ENCODE measurements at places on chromosomes 4 and X.

- no peak for DNase-seq
Measured at GRCh38 chr4:118398226-118399090, 45.7 kb upstream of the PRSS12 start.

GRCh38 chrX:121802881-121803412, 755.5 kb downstream of the GLUD2 start:
- DNase-seq = no peak

- DNase-seq = no peak
Measured at GRCh38 chr4:83922402-83922801, 386.5 kb downstream of the GPAT3 start.

- DNase-seq = no peak
Measured at GRCh38 chrX:79182616-79183015, 38.1 kb downstream of the GPR174 start.

DNA sequence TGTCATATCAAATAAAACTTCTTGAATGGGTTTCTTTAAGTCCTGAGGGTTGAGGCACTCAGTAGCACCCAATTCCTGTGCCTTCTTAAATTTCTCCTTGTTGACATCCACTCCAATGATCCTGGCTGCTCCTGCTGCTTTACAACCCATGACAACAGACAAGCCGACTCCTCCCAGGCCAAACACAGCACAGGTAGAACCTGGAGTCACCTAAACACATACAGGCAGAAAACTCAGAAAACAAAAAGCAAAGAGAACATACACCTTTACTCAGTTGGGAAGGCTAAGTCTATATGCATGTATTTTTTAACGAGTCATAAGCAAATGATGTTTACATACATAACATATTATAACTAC, 10.3 kb downstream of the ADH6 start:
- DNase-seq = no peak

GRCh38 chr4:37982736-37983135, 22.5 kb downstream of the PTTG2 start:
- DNase-seq = no peak

DNA sequence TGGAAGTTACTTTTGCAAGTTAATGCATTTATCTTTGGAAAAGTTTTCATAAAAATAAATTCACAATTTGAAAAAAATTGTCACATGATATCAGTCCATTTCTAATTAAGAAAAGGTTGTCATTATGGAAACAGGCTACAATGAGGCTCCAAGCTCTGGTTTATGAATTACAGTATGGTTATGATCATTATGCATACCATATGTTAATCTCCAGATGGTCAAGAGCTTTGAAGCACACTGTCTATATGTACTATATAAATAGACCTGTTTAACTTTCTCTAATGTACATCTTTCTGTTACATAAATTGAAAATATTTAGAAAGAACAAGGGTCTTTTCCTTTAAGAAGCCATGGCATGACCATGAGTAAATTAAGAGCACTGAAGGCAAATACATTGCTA, 2338.8 kb downstream of the PCDH7 start:
- no peak for DNase-seq

- no peak for DNase-seq
Measured at GRCh38 chr4:30719454-30720020, 632 bp upstream of the PCDH7 start.

DNA sequence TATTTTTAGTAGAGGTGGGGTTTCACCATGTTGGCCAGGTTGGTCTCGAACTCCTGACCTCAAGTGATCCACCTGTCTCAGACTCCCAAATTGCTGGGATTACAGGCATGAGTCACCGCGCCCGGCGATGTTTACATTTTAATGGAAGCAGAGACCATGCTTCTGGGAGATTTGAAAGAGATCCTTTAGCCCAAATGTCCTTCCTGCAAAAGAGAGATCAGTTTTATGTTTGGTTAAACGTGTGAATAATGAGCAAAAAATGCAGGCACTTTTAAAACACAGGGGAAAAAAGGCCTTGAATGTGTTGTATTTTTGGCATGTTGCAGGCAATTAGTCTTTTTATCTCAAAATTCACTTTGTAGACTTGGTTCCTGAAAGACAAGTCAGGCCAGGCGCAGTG, 95.8 kb upstream of the ELOVL6 start:
- DNase-seq = no peak

DNA sequence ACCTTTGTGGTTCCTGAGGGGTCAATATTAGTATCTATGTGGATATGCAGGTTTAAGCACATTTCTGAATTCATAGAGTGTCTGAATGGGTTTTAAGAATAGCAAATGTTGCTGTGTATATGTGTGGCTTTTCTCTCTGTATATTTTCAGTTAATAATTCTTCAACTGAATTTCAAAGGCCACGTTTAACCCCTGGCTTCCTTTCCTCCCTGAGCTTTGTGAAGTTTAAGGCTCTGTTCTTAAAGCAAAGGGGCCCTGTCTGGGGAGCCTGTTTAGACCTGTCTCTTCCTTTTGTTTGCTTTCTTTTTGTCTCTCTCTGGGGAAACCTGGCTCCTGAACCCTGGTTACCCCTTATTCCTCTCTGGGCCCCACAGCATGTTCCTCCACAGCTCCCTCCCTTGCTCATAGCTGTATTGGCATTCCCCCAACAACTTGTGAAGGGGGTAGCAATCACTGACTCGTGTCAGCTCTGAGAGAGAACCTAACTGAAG, 139.1 kb downstream of the COL4A6 start:
- no peak for DNase-seq

- DNase-seq = no peak
Measured at GRCh38 chrX:126825566-126826193, 6.2 kb downstream of the PRR32 start.

- DNase-seq = no peak
Measured at GRCh38 chr4:142707401-142707800, 138.7 kb downstream of the INPP4B start.

DNA sequence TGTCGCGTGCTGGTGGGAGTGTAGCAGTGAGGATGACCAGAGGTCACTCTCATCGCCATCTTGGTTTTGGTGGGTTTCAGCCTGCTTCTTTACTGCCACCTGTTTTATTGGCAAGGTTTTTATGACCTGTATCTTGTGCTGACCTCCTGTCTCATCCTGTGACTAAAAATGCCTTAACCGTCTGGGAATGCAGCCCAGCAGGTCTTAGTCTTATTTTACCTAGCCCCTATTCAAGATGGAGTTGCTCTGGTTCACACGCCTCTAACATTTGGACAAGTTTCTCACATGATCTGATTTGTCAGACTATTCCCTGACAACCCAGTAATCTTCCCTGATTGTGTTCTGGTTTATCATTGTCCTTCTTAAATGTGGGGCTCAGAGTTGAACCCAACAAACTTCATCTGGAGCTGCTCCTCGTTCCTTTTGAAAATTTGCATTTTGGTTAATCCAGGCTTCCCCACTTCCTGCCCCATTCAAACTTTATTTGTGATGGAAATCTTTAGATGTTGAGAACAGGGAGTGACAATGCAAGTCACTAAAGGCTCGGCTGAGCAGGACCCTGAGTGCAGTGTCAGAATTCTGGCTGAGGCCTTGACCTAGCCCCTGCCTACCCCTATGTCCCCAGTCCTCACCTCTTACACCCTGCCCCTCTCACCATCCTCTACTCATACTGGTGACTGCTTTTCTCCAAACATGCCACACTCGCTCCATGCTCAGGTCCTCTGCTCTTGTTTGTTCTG, 226.8 kb downstream of the STIM2 start:
- DNase-seq = no peak

DNA sequence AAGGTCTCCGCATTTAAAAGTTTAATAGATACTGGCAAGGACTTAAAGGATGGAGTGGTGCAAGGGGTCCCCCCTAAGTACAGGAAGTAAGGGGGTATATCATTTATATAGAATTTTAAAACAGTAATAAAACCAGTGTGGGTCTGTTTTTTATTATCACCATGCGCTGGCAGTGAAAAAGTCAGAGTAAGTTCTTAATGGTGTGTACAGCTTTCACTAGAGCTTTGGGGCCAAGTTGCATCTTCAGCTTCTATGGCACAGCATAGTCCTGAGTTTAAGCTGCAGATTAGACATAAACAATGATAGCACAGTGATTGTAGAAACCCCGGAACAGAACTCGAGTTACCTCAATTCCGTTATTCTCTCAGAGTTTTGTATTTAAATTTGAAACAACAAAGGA, 27.6 kb downstream of the RHOH start:
- no peak for DNase-seq

GRCh38 chr4:152862608-152863007, 73.5 kb upstream of the FHDC1 start:
- DNase-seq = no peak

- DNase-seq = no peak
Measured at GRCh38 chrX:121298499-121298898, 251.1 kb downstream of the GLUD2 start.

DNA sequence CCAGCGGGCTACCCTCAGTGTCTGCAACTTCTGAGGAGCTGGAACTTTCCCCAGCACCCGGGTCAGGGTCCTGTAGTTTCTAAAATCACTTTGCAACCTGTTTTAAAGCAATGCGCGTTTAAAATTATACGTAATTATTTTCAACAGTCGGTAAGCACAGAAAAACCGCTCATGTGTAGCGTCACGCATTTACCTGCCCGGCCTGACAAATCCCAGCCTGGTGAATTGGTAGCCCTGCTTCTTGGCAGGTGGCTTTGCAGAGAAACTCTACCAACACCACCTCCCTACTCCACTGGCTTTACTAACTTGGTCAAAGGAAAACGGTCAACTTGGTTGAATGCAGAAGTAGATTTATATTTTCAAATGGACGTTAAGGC, 640 bp downstream of the BANK1 start:
- no peak for DNase-seq

GRCh38 chr4:7631288-7632014, 196.7 kb upstream of the PSAPL1 start:
- no peak for DNase-seq

DNA sequence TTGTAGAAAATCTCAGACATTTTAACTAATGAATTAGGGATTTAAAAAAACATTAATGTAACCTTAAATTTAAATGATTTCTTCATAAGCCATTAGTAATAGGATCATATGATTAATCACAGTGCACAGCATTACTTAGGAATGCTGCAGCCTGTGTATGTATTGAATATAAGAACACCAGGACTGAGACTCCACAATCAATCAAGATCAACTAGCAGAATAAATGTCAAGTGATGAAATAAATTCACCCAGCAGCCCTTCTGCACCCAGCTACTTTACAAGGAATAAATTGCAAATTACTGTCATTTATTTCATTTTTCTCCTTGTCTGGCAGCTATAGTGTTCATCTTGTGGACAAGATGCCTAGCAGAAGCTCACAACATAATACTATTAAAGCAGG, 46.5 kb downstream of the NEIL3 start:
- DNase-seq = no peak

DNA sequence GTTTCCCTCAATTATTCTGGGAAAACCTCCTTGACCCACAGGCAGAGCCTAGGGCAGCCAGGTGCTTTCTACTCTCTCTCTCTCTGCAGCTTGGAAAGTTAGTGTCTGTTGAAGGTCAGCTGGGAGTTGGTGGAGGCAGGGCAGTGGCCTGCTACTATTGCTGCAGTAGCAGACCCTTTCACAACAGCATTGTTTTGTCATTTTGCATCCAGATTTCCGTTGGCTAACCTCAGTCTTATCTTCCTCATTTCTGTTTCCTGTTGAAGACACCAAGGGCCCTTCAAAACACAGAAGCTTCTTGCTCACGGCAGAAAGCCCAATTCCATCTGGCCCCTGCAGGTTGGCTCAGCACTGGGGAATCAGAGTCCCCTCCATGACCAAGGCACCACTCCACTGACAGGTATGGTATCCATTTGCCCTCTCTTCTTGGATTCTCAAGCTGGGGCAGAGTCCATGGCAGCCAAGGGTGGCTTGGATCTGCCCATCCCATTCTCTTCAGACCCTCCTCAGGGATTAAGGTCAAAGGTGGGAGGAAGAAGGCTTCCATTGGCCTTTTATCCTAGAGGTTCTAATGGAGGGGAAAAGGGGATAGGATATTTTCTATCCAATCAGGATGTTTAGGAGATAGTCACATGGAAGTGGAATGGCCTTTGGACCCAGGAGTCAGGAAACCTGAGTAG, 24.6 kb downstream of the VSIG4 start:
- DNase-seq = no peak

DNA sequence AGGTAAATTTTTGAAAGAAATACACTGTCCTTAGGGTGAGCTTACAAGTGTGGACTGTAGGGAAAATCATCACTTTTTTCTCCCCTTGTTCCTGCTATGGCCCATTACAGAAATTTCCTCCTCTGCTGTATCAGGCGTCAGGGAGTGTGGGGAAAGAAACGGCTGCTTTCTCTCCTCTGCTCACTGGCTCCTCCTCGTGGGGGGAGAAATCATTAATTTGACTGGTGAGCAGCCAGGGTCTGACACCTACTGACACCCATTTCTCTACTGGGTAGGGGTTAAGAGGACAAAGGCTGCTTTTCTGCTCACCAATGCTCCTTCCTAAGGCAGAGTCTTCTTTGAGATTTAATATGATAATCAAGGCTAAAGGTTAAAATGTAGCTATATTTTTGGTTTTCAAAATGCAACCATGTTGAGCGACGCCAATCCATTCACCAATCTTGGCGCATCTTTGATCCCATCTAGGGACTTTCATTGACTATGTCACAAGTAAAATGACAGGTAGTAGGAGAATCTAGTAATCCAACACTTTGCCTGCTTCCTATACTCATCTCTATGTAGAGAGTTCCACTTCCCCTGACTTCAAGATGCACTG, 25.1 kb downstream of the SETD7 start:
- DNase-seq = no peak

DNA sequence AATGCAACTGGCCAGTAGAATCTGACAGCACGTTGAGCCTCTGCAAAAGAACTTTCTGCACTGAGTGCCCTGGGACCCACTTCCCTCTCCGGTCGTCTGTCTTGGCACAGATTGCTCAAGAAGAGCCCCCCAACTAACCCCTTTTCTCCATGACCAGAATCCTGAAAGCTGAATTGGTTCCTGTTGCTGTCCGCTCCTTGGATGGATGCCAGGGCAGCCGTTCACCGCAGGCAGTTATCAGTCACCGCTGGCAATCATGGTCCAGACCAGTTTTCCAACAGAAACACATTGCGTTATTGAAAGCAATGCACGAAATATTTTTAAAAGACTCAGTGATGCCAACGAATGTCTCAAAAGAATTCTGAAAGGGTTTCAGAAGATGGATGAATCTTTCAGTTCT, 733.7 kb upstream of the FRG1 start:
- DNase-seq = no peak

- no peak for DNase-seq
Measured at GRCh38 chrX:115266300-115266699, 23.2 kb upstream of the LUZP4 start.

DNA sequence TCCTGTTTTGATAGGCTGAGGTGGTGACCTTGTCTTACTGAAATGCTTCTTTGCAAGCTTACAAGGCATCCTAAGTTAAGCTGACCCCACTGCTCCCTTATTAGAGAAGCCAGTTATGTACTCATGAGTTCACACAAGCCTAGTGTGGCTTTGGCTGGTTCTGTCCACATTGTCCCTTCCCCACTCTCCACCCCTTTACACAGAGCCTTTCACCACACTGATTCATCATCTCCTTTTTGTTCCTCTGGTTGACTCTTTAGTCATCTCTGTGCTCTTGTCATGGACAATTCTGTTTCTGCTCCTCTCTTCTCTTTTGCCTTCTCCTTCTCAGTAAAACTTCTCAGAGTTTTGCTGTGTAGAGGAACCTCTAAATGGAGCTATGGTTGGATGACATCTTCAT, 4.9 kb downstream of the CHRNA9 start:
- no peak for DNase-seq

GRCh38 chr4:90186229-90186628, 59.0 kb downstream of the CCSER1 start:
- DNase-seq = no peak

Measured in stimulated activated CD8-positive, alpha-beta memory T cell treated with anti-CD3 and anti-CD28 coated beads, Interleukin-7, amount 100 ng/mL, for 1 hour (primary cell).